ENCODE measurements at places on chromosomes 2 and 18.

- no peak for DNase-seq
These were observed 521.2 kb upstream of the FANCL start for GRCh38 chr2:58762176-58762781.

- peak; percentile 65 for DNase-seq
These were observed 4.8 kb downstream of the MC2R start for GRCh38 chr18:13910501-13910900.

DNA sequence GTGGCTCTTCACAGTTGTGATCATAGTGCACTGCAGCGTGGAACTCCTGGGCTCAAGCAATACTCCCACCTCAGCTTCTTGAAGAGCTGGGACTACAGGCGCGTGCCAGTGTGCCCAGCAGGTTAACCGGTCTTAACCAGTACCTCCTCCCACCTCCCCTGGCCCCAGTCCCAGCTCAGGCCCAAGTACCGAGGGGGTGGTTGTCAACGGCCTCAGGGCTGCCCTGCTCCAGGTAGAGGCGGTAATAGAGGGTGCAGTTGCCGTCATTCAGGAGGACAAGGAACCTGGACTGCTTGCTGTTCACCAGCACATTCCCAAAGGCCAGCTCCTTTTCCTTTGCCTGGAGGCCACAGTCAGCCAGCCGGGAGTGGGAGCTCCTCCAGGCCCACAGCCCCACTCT is 19.7 kb downstream of the CFAP65 start:
- DNase-seq = no peak

GRCh38 chr2:238380785-238381184 is 45.9 kb upstream of the ASB1 start:
- no peak for DNase-seq

- no peak for DNase-seq
These were observed 8.3 kb downstream of the NFU1 start for GRCh38 chr2:69428981-69429380.

DNA sequence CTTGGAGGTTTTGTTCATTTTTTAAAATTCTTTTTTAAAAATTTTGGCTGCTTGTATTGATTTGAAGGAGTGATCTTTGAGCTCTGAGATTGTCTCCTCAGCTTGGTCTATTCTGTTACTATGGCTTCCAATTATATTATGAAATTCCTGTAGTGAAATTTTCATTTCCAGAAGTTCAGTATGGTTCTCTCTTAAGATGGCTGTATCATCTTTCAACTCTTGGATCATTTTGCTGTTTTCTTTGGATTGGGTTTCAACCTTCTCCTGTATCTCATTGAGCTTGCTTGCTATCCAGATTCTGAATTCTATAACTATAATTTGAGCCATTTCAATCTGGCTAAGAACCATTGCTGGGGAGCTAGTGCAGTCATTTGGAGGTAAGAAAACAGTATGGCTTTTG is 270.8 kb upstream of the NT5C1B start:
- no peak for DNase-seq

- no peak for DNase-seq
These were observed 216.9 kb downstream of the UXS1 start for GRCh38 chr2:105977212-105977611.

- no peak for DNase-seq
These were observed 144.5 kb downstream of the EXOC6B start for GRCh38 chr2:72681016-72681995.

GRCh38 chr2:37564356-37564755 is 107.1 kb downstream of the CDC42EP3 start:
- no peak for DNase-seq

GRCh38 chr2:83844490-83844889 is 614.6 kb downstream of the SUCLG1 start:
- no peak for DNase-seq

GRCh38 chr2:24466871-24467870 is 23.9 kb upstream of the NCOA1 start:
- DNase-seq = no peak

- DNase-seq = no peak
These were observed 38.8 kb downstream of the AQP4 start for GRCh38 chr18:26826656-26827235.

GRCh38 chr2:22930781-22931180 is 454.2 kb upstream of the KLHL29 start:
- DNase-seq = no peak

DNA sequence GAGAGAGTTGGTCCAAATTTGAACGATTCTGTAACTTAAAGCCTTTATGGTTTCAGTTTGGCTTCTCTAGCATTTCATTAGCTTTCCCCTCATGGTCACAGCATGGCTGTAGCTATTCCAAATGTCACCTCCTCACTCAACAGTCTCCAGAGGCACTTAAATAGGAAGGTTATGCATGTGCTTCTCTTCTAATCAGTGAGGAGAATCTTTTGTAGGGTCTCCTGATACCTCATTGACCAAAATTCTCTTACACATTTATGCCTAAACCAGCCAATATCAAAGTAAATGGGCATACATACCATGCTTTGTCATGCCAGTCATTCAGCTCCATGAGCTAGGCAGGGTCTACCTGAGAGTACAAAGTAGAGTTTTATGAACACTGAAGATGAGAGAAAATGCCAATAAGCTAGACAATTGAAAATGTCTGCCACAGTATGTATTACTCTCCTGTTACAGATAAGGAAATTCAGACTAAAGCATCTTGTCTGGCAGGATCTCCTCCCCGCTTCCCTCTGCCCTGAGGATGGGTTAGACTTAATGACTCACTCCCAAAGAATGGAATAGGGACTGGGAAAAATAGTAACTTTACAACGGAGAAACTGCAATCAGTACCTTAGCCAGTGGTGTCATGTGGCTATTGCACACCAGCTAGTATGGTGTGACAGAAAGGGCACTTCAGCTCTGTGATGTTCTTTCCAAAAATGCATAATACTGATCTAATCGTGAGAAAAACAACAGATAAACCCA is 15.4 kb downstream of the DSG2 start:
- no peak for DNase-seq

GRCh38 chr2:227163998-227164762 is at the start of the genes COL4A3 and COL4A4:
COL4A3 (plus strand) TSS chr2:227164624; CDS start chr2:227164727, 103 bp downstream.
COL4A4 (minus strand) TSS chr2:227164205; CDS start chr2:227147483, 16,722 bp downstream.
- DNase-seq = peak; percentile 85

- DNase-seq = no peak
These were observed 55.3 kb downstream of the DTNB start for GRCh38 chr2:25617948-25618646.

DNA sequence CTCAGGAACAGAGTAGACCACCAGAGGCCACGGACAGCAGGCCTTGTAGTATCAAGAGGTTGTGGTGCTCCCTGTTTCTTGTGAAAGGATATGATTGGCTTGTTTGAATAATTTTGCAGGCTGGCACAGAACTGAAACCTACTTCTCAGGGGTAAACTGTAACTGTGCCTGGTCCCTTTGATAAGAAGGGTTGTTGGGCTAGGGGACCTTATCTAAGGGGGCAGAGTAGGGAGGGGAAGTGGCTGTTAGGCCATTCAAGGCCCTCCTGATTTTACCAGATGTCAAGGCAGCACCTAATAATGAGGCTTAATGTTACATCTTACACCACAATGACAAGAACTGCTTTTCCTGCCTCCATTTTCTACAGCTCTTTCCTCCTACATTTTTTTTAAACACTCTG is 45.6 kb downstream of the GPR39 start:
- DNase-seq = no peak

GRCh38 chr2:172179045-172179701 is 76.5 kb upstream of the DLX2 start:
- no peak for DNase-seq

DNA sequence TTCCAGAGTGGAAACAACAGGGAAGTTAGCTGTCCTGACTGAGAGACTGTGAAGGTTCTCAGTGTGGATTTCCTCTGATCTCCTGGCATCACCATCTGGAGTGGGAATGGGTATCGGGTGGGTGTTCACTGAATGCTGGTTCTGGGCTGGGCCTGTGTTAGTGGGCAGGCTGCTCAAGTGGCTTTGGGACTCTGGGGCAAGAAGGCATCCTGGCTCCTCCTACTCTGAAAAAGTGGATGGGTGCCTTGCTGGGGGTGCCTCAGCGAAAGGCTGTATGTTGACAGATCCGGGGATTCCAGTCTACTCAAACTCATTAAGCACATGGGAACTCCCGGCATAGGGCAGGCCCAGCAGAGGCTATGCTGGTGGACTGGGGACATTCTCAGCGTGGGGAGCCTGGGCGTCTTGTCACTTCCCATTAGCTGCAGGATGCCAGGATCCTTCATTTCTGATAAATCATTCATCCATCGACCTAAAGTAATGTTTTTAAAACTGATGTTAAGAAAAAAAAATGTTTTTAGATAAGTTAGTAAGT is 27.5 kb upstream of the CHRNA1 start:
- no peak for DNase-seq

- no peak for DNase-seq
These were observed 128.0 kb upstream of the ALPP start for GRCh38 chr2:232250246-232251175.

DNA sequence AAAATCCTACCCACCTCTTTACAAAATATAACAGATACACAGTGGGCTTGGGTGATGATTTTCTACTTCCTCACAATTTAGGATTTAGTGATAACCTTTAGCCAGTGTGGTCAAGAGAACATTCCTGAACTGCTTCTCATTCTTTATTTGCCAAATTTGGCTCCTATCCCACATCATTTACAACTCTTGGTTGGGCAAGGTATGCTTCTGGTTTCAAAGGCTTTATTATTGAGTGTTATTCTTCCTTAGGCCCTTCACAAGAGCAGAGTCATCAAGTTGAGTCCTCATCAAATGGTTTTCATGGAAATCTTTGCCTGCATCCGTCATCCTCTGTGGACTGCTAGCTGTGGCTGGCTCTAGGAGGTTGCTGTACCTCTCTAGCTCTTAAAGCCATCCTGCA is 472.0 kb upstream of the ETAA1 start:
- DNase-seq = no peak

GRCh38 chr2:33033606-33034081 is 86.9 kb downstream of the LTBP1 start:
- no peak for DNase-seq

DNA sequence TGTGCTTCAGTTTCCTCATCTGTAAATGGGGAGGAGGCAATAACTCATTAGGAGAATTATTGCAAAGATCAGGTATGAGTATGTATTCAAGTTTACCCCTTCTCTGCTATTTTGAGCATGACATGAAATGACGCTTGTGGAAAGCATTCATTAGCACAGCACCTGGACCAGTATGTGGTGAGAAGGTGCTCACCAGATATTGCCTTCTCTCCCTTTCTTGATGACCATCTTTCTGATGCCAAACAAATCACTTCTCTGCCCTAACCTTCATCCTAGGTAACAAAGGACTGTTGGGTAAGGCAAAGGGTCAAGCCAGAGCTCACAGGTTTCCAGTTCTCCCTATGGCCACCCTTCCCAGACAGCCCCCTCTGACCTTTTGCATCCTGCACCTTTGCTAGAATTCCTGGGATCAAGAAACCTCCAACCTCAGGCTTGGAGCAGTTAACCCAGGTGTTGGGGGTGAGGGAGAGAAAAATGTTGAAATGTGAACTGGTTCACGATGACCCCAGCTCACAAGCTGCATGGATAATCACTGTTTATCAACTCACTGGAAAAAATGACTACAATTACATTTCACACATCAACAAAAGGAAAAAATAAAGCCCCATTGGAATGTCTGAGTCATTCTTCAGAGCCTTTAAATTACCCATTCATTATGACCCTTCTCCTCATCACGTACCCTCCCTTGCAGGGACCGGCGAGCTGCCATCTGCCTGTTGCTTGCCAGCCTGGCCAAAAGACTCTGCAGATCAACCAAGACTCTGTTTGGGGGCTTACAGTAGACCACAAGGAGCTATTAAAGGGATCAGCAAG is 41.6 kb downstream of the LBH start:
- peak; percentile 83 for DNase-seq

All from lower leg skin (tissue), 4 donors.